ENCODE measurements at places on chromosomes 3 and 15. TPM values are rescaled to one million over a fixed set of nuclear protein-coding genes. Genes with fewer than 3 reads are reported as not detected.

GRCh38 chr3:184040010-184040409 is 8.5 kb downstream of the HTR3D start:
- no peak overlapping the region for H3K4me3 ChIP-seq
- DNase-seq = no peak
- no peaks in the 10 kb centered on the region for H3K36me3 ChIP-seq
- H3K4me1 ChIP-seq = no peaks in the 10 kb centered on the region
- H3K27ac ChIP-seq = no peak overlapping the region

GRCh38 chr15:100204771-100205170 is 137.0 kb downstream of the ADAMTS17 start:
- H3K4me1 ChIP-seq = peaks cover 19% of the 10 kb centered on the region
- H3K4me3 ChIP-seq = no peak overlapping the region
- H3K27ac ChIP-seq = no peak overlapping the region
- no peaks in the 10 kb centered on the region for H3K36me3 ChIP-seq
- no peaks in the 10 kb centered on the region for H3K27me3 ChIP-seq

DNA sequence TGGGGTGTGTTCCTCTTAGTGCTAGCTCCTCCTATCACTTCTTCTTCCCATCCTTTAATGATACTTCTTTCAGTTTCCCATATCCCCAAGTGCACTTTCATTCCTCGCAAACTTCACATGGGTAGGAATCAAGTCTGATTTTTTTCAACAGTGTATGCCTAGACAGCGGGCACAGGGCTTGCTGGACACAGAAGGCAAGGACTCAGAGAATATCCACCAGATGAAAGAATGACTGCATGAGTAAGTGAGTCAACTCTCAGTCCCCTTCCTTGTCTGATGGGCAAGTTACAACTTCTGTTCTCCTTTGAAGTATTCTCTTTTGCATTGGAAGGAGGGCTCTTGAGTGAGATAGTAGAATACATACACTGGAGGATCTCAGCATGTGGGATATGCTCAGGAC is 3.1 kb upstream of the SQOR start:
- no peaks in the 10 kb centered on the region for H3K27me3 ChIP-seq
- peaks cover 2% of the 10 kb centered on the region for H3K36me3 ChIP-seq
- no peak for DNase-seq
- H3K4me1 ChIP-seq = peaks cover 8% of the 10 kb centered on the region

GRCh38 chr3:133125802-133126201 is 87.6 kb downstream of the TMEM108 start:
- no peaks in the 10 kb centered on the region for H3K4me1 ChIP-seq
- H3K27me3 ChIP-seq = peaks cover 6% of the 10 kb centered on the region
- no peaks in the 10 kb centered on the region for H3K36me3 ChIP-seq
- no peak overlapping the region for H3K4me3 ChIP-seq

DNA sequence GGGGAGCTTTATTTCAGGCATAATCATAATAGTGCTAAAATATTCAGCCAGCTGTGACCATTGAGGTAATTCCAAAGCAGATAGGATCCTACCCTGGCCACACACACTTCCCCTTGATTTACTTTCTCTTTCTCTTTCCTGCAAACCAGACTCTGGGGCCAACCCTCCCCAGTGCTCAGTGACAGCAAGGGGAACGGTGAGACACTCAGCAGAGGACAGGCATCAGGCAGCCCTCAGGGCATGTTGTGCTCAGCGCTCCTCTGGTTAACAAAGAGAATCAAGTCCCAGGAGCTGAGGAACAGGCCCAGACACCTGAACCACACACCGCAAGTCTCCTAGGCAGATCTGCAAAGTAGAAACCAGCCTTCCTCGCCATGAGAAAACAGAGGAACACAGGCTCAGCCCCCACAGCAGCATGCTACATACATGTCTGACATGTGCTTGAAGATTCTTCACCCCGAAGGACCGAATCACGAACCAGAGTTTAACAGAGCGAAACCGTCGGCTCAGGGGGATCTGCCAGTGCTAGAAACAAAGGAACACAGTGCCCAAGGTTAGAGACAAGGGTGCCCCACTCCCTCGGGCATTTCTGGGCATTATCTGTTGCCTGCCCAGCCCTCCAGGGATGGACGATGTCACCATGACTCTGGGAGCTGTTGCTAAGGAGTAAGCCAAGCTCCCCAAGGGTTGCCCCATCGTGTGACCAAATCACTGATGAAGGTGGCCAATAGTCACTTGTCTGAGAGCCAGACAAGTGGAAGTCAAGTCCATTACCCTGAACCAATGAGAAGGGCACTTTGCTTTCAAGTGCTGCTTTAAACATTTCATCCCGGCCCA is 17.5 kb downstream of the HDC start:
- peaks cover 28% of the 10 kb centered on the region for H3K4me1 ChIP-seq
- peaks cover 3% of the 10 kb centered on the region for H3K36me3 ChIP-seq
- H3K27me3 ChIP-seq = no peaks in the 10 kb centered on the region
- peak; percentile 77 for DNase-seq
- H3K4me3 ChIP-seq = peak overlapping the region; percentile 69

- no peaks in the 10 kb centered on the region for H3K27me3 ChIP-seq
- H3K27ac ChIP-seq = no peak overlapping the region
- DNase-seq = no peak
Measured at GRCh38 chr15:77518458-77518857, 97.8 kb downstream of the HMG20A start.

- no peak overlapping the region for H3K27ac ChIP-seq
- no peak for DNase-seq
- no peaks in the 10 kb centered on the region for H3K4me1 ChIP-seq
- H3K27me3 ChIP-seq = no peaks in the 10 kb centered on the region
- H3K36me3 ChIP-seq = no peaks in the 10 kb centered on the region
- H3K4me3 ChIP-seq = no peak overlapping the region
Measured at GRCh38 chr15:48532946-48533345, 112.6 kb downstream of the FBN1 start.

DNA sequence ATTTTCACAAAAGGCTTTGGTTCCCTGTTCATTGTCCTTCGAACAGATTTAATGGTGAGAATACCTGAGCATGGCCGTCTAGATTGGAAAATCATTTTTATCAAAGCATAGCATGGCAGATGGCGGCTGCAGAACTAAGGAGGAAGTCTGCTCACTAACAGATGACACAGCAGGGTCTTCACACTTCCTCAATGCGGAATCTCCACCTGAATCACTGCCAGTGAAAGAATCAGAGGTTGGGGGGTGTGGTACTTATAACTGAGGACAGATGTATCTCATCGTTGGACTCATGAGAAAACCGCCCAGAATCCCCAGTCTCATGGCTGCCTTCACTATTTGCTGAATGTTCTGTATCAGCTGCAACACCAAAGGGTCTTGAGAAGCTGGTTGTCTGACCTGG is 31.6 kb upstream of the PYGO1 start:
- no peak overlapping the region for H3K27ac ChIP-seq
- H3K36me3 ChIP-seq = no peaks in the 10 kb centered on the region
- H3K4me1 ChIP-seq = no peaks in the 10 kb centered on the region
- peaks cover 7% of the 10 kb centered on the region for H3K27me3 ChIP-seq
- no peak for DNase-seq
- H3K4me3 ChIP-seq = no peak overlapping the region

- H3K27ac ChIP-seq = no peak within 1 kb of the TSS
- H3K27me3 ChIP-seq = peaks cover 64% of the 10 kb centered on the region
- no peaks in the 10 kb centered on the region for H3K36me3 ChIP-seq
Measured at GRCh38 chr15:63381301-63382204, at the start of gene CA12. CA12 (minus strand) TSS chr15:63381846; CDS start chr15:63381720, 126 bp downstream.

- H3K4me1 ChIP-seq = no peaks in the 10 kb centered on the region
- peaks cover under 1% of the 10 kb centered on the region for H3K27me3 ChIP-seq
- no peak overlapping the region for H3K4me3 ChIP-seq
- no peaks in the 10 kb centered on the region for H3K36me3 ChIP-seq
- DNase-seq = no peak
- no peak overlapping the region for H3K27ac ChIP-seq
Measured at GRCh38 chr15:66771351-66771650, 69.3 kb downstream of the SMAD6 start.

- DNase-seq = no peak
- no peak overlapping the region for H3K4me3 ChIP-seq
- H3K4me1 ChIP-seq = peaks cover 28% of the 10 kb centered on the region
Measured at GRCh38 chr15:59256482-59256881, 49.8 kb downstream of the LDHAL6B start.

DNA sequence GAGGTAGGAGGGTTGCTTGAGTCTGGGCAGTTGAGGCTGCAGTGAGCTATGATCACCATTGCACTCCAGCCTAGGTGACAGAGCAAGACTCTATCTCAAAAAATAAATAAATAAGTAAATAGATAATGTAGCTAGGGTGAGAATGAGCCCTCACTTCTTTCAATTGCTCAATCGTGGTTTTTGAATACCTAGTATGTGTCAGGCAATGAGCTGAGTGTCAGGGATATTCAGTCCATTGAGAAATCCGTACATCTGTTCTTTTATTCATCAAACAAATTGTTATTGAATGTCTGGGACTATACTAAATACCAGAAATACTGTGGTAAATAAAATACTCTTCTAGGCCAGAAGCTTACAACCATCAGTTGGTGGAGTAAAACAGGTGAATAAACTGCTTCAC is 6.2 kb upstream of the ZNF148 start:
- H3K27ac ChIP-seq = no peak overlapping the region
- H3K4me3 ChIP-seq = no peak overlapping the region
- H3K4me1 ChIP-seq = peaks cover 11% of the 10 kb centered on the region
- peaks cover 4% of the 10 kb centered on the region for H3K27me3 ChIP-seq
- H3K36me3 ChIP-seq = no peaks in the 10 kb centered on the region
- no peak for DNase-seq

DNA sequence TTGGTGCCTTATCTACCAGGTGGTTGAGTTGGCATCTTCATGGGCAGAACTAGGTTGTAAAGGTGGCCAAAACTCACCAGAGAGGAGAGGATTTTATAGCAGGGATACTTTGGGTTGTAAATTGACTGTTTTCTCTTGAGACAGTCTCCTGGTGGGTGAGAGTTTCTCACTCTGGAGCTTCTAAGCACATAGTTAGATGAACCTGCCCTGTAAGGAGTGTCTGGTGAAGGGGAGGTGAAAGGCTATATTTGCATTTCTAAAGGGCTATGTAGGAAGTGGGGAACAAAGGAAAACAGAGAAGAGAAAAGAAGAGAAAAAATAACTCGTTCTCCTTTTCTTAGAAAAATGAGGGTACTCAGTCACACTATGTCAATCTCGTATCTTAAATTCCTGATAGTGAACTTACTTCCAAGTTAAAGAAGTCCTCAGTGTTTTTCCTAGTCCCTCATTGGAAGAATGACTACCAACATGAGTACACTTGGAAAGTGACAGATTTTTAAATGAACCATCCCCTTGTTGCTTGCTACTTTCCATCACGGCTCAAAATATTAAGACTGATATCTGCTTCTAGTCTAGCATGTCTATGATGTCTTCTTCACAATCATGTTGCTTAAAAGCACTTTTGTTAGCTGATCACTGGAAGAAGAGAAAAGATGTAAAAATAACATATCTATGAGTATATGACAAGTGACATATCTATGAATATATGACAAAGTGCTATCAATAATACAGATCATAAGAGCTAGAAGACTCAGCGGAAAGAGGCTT is 113.8 kb upstream of the P2RY1 start:
- H3K27me3 ChIP-seq = peaks cover 12% of the 10 kb centered on the region
- no peak for DNase-seq
- H3K36me3 ChIP-seq = no peaks in the 10 kb centered on the region
- no peak overlapping the region for H3K4me3 ChIP-seq

GRCh38 chr15:89115547-89115946 is 27.3 kb downstream of the ABHD2 start:
- no peak overlapping the region for H3K27ac ChIP-seq
- no peaks in the 10 kb centered on the region for H3K27me3 ChIP-seq
- DNase-seq = no peak
- H3K36me3 ChIP-seq = peaks cover 15% of the 10 kb centered on the region

DNA sequence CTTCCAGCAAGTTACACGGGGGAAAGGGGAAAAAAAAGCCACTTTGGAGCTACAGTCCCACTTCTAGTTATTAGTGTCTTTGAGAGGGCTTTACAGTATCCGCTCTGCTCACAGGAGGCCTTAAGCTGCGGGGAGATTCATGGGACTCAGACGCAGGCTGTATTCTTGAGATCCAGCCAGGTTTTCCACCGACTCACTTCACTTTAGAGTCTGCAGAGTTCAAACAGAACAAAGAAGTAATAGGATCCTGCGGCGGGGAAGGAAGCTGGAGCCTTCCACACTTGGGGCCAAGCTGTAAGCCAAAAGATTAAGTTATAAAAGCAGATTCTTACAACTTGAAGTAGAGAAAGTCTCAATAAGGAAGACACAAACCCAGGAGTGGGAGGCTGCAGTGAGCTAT is 60.2 kb upstream of the FAM174B start:
- H3K4me1 ChIP-seq = peaks cover 5% of the 10 kb centered on the region
- H3K27me3 ChIP-seq = peaks cover 16% of the 10 kb centered on the region
- no peak overlapping the region for H3K4me3 ChIP-seq
- H3K36me3 ChIP-seq = no peaks in the 10 kb centered on the region

GRCh38 chr3:124652009-124652408 is 78.2 kb upstream of the UMPS start:
- H3K4me1 ChIP-seq = peaks cover 24% of the 10 kb centered on the region
- DNase-seq = no peak
- H3K27ac ChIP-seq = peak overlapping the region; percentile 77
- peaks cover 4% of the 10 kb centered on the region for H3K36me3 ChIP-seq
- H3K4me3 ChIP-seq = no peak overlapping the region

- no peak overlapping the region for H3K27ac ChIP-seq
- H3K27me3 ChIP-seq = no peaks in the 10 kb centered on the region
Measured at GRCh38 chr3:57777774-57778173, 21.7 kb downstream of the SLMAP start.

GRCh38 chr3:95826419-95826818 is 988.0 kb upstream of the EPHA6 start:
- no peaks in the 10 kb centered on the region for H3K27me3 ChIP-seq
- H3K36me3 ChIP-seq = no peaks in the 10 kb centered on the region
- H3K4me1 ChIP-seq = no peaks in the 10 kb centered on the region
- no peak overlapping the region for H3K27ac ChIP-seq

DNA sequence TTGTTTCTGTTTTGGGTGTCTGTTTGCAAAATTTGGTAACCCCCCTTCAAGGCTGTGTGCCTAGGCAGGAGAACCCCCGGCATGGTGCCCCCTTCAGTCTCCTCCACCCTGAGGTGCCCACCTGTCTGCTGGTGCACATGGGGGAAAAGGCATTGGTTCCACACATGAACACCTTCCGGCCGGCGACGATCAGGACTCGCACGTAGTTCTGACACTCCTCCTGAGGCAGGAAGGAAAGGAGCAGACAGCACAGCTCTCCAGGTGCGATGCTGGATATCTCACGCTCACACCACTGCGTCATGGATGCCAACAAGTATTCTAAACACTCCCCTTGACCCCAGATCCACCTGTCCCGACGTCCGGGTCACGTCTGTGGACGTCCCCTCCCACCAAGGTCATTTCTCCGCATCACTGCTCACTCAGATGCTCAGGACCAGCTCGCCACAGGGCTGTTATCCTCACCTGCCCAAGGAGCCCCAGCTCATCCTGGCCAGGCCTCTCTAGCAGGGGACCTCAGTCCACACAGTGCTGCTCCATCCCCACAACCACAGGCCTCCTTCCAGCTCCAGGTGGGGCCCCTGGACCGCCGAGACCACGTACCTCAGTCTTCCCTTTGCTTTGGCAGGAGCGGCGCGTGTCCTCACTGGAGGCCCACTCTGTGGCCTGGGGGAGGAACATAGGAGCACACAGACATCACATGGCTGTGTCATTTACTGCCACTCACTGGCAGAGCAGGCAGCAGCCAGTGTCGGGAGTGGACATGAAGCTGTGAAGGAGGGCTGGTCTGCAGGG is 99.0 kb downstream of the SEMA5B start:
- H3K36me3 ChIP-seq = no peaks in the 10 kb centered on the region
- H3K4me3 ChIP-seq = no peak overlapping the region
- H3K4me1 ChIP-seq = no peaks in the 10 kb centered on the region
- no peak overlapping the region for H3K27ac ChIP-seq
- H3K27me3 ChIP-seq = no peaks in the 10 kb centered on the region

Gene PLXNB1
- 3.7 TPM for total RNA-seq

Gene MAP6D1
- 3.8 TPM for total RNA-seq

Gene TNFSF10
- 23.6 TPM for total RNA-seq

Gene RAB6B
- 2.0 TPM for total RNA-seq

Gene SCN5A
- total RNA-seq = 0.20 TPM

Gene NR1I2
- total RNA-seq = 1.0 TPM

Gene LMAN1L
- total RNA-seq = 0.11 TPM

Gene RASA2
- 35.4 TPM for total RNA-seq

Gene SAMD7
- not detected for total RNA-seq

Gene ITIH1
- not detected for total RNA-seq
